Activated T-cell treated with anti-CD3 and anti-CD28 coated beads for 48 hours (primary cell): ENCODE measurements at places on chromosomes 2 and 18.

GRCh38 chr2:74186038-74186437 lies 7.4 kb upstream of the MOB1A start:
- no peak for DNase-seq

GRCh38 chr2:36555789-36556188 lies 42.2 kb downstream of the FEZ2 start:
- no peak for DNase-seq

- no peak for DNase-seq
Observed at GRCh38 chr2:70494293-70494886, 59.2 kb downstream of the TGFA start.

DNA sequence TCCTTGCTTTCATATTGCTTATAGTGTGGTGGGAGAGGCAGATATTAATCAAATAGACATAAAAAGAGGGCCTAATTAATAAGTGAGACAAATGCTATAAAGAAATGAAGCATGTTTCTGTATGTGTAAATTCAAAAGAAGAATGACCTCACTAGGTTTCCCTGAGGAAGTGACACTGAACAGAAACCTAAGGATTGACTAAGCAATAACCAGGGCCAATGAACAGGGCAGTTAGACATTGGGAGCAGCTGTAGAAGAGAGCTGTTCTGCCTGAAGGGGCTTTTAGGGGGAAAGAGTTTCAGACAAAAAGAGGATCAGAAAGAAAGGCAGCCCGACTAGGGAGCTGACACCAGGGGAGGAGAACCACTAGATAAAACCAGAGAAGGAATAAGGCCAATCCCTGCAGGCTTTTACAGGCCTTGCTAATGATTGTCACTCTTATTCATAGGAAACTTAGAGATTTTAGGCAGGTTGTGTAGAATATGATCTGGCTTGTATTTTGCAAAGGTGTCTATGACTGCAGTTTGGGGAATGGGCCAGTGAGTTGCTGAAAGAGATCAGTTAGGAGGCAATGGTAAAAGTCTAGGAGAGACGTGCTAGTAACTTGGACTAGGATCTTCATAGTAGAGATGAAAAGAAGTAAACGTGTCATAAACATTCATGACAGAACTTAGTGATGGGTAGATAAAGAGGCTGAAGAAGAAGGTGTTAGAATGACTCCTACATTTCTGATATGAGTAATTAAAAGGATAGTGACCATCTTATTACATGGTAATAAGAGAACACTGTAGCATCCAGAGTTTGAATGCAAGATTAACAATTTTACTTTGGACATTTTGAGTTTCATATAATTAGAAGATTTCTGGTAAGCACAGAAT lies 26.8 kb upstream of the NABP1 start:
- DNase-seq: no peak

- no peak for DNase-seq
Observed at GRCh38 chr2:138079976-138080375, 115.7 kb downstream of the HNMT start.
